Stimulated activated CD4-positive, alpha-beta T cell treated with anti-CD3 and anti-CD28 coated beads, Interleukin-1b, Interleukin-23, amount 100 ng/mL, for 24 hours (primary cell): ENCODE measurements at places on chromosomes 7 and 10.

DNA sequence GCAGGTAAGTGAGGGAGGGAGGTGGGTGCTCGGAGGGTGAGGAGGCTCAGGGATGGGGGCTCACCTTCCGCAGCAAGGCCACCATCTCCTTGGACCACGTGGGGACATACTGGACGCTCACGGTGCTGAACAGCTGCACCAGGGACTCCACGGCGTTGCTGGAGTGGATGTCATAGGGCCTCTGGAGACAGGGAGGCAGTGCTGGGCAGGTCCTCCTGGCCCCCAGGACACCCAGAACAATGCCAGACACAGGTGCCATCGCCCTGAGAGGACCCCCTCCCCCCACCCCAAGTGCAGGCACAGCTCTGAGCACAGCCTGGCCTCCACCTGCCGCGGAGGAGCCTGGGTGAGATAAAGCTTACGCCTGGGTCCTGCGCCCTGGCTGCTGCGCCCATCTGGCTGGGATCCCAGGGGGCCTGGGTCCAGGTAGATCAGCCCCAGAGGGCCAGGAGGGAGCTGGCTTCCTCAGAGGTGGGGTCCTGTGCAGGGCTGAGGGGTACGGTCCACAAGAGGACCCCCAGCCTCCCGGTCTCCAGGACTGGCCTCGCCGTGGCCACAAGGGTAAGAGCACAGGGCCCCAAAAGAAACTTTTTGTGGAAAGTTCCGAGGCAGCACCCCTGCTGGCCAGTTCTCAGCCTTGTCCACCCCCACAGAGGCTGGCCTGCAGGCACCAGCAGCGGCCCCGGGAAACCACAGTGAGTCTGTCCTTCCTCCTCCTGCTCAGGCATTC lies 37.8 kb downstream of the DPYSL4 start:
- DNase-seq, result no peak

DNA sequence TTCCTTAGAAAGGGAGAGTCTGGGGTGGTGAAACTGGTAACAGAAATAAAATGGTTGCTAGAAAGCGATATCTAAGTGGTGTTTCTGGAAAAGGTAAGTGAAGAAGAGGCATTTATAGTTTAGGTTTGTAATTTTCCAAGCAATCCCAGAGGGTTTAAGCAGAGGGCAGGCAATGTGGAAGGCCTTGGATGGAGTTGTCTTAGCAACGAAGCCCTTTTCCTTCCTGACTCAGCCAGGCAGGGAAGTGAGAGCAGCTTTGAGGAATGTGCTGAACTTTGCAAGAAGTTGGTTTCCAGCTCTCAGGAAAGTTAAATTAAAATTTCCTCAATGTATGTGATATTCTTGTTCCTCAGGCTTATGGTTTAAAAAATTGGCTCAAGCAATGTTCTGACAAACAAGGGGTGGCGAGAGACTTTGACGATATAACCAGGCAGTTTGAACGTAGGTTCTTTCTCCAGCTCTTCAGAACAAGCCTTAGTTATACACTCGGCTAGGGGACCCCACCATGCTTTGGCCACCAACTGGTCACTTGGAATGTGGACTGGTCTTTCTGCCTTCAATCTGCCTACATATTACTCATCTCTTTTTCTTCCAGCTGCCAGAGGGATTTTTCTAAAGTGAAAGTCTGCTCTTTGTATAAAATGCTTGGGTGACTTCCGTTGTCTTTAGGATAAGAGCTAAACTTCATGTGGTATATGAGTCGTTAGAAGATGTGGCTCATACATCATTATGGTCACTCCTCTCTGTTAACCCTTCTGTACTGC lies 66.9 kb upstream of the SLC25A13 start:
- DNase-seq, result no peak

DNA sequence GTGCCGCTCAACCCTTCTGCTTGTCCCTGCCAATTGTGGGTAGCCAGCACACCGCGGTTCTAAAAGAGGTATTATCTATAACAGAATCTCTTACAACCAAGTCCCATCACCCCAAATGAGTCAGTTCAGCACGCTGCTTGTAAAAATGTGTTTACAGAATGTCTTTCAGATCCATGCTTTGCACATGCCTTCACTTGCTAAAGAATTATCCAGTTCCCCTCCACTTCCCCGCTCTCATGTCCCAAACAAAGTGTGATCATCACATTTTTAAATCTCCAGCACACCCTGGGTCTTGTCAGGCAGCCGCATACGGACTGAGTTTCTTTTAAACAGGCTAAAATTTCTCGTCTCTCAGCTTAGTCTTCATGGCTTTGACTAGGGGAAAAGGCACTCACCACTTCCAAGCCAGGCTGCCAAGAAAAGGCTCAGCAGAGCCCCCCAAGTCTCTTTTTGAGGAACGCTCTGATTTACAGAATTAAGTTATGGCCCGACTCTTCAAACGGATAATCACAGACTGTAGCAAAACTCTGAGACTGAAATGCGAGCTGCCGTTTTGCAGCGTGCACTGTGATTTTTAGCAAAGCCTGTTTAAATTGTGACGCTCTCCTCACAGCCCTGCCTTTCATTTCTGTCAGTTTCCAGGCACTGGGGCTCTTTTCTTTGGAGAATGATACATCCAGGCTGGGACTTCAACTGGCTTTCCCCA lies 29.8 kb upstream of the FGFR2 start:
- no peak for DNase-seq

GRCh38 chr10:9786576-9786975 lies 1231.1 kb upstream of the CELF2 start:
- DNase-seq, result no peak

DNA sequence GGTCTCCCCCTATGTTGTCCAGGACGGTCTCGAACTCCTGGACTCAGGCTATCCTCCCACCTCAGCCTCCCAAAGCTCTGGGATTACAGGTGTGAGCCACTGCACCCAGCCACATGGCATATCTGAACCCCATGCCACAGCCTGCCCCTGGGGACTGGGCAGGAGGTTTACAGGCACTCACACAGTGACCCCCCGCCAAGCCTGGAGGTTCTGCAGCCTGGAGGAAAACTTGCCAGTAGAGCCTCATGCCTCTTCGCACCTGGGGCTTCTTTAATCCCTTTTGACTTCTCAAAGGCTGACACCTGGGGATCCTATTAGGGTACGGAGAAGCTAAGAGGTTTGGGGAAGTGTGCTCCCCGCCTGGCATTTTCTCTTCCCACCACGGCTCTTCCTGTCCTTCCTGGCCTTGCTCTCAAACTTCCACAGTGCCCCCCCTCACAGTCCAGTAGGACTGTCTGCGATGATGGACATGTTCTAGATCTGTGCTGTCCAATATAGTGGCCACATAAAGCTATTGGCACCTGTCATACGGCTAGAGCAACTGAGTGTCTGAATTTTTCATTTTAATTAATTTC lies 11.4 kb upstream of the KCP start:
- DNase-seq, result no peak

GRCh38 chr10:24207341-24207740 lies 1.6 kb upstream of the KIAA1217 start:
- no peak for DNase-seq

DNA sequence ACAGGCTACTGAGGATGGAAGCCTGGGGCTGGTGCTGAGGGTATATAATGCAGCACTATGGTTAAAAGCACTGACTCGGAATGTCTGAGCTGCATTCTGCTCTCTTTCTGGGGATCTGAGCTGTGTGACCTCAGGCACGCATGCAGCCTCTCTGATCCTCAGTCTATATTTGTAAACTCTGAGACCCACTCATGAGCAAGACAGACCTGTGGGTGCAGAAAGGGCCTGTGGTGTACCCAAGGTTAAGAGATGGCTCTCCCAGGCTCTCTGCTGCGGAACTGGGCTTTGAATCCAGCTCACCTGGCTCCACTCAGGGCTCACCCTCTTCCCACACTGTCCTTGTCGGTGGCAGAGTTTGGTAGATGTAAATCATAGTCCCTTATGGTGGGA lies 89.9 kb downstream of the CHST15 start:
- DNase-seq, result no peak

GRCh38 chr7:49885593-49886285 lies 112.3 kb downstream of the VWC2 start:
- no peak for DNase-seq

DNA sequence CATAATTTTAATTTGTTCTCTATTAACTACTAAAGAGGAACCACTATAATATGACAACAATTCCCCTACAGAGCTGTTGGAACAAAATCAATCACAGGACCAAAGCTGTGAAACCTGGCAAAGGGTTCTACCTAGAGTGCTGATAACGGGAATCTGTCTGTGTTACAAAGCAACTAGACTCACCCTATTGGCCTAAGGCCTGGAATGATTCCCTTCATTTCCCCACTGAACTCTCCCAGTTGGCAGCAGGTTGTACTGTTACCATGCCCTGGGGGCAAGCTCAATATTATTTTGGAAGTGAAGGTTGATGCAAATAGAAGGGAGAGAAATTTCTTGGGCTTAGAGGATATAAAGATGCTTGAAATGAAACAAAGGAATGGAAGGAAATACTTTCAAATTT lies 81.8 kb downstream of the SEMA3A start:
- DNase-seq, result no peak

- no peak for DNase-seq
Measured at GRCh38 chr7:152851881-152852417, 92.4 kb downstream of the ACTR3B start.

GRCh38 chr7:27746486-27746885 lies 6.5 kb downstream of the TAX1BP1 start:
- no peak for DNase-seq

GRCh38 chr10:60042262-60042661 lies 135.9 kb upstream of the CCDC6 start:
- DNase-seq, result no peak

DNA sequence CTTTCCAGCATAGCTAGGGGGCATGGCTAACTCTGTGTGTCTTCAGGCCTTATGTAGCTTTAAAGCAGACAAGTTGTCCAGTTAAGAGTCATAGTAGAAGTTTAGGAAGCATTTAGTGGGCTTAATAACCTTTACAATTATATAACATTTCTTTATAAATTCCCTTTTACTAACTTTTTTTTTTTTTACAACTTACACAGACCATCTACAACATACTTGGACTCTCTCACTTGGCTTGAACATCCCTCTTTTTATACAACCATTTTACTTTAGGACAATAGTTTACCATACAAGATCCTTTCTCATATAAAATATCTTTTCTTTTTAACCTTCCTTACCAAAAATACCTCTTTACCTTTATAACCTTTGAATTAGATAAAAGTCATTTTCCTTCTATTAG lies 26.3 kb downstream of the SP4 start:
- DNase-seq, result no peak

DNA sequence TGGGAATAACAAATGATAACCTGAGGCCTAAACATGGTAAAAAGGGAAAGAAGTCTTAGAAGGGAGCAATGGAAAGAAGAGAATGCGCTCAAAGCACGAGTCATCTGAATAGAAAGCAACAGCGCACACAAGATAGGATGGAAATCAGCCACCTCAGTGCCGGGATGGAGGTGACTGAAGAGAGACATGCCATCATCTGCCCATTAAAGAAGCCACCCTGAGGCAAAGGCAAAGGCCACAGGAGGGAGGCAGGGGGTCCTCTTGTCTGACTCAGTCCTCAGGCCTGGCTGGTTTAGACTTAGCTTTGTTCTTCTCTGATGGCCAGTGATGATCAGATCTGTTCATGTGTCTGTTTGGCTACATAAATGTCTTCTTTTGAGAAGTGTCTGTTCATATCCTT lies 180.6 kb downstream of the CHCHD3 start:
- DNase-seq, result no peak

DNA sequence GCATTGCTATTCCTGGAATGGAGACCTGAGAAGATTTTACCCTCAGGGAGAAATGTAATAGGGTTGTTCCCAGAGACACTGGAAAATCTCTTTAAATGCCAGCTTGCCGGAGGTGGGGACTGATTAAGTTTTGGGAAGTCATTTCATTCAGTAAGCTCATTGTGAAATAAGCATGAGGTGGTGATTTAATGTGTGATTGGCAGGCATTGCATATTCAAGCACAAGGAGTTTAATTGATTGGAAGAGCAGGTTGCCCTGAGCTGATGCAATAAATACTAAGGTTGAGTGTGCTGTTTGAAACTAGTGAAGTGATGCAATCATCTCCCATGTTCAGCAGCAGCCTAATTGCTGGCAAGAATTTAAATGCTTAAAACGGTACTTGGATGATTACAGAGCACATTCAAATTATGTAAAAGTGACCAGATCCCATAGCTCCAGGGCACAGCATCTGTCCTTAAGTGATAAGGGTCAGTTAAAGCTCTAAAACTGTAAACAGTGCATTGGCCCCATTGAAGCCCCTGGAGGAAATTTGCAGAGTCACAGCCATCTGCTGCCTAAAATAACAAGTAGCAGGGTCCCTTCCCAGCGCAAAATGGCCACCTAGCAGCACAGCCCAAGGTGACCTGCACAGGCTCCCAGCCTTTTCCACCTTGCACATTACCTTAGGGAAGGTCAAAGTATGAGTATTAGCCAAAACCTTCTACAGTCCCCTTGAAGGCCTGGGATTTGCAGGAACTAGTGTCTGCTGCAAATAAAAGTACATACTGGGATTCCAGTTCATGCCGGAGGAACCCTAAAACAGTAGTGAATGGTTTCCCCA lies 92.1 kb downstream of the CCDC71L start:
- no peak for DNase-seq
